Stimulated activated CD4-positive, alpha-beta T cell treated with anti-CD3 and anti-CD28 coated beads, Interleukin-1b, Interleukin-23, amount 100 ng/mL, for 1 hour (primary cell): ENCODE measurements at places on chromosomes 4 and X.

DNA sequence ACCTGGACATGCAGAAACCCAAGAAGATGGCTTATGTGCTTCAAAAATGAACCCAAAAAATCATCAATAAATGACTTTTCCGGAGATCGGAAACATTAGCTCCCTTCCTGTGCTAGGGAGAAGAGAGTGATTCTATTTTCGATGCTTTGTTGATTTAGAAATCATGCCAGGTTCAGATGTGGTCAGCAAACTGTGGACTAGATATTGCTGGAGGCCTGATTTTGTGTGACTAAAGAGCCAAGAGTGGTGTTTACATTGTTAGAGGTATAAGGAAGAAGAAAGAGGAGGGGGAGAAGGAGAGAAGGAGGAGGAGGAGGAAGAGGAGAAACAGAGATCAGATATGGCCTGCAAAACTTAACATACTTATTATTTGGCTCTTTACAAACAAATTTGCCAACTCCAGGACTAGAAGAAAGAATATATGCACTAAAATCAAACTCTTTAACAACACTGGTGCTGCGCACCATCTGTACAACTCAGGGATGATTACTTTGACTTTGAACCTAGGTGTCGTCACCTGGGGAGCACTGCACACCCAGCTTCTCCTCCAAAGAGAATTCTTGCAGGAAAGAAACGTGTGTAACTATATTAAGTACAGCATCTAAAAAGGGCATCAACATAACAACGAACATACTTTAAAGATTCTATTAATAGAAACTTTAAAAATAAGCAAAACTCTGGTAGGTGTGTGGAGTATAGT lies 664.9 kb upstream of the LCORL start:
- no peak for DNase-seq

GRCh38 chr4:105194328-105195231 lies 47.9 kb downstream of the TET2 start:
- no peak for DNase-seq

GRCh38 chr4:6732441-6733357 lies 16.7 kb downstream of the BLOC1S4 start:
- DNase-seq: no peak

DNA sequence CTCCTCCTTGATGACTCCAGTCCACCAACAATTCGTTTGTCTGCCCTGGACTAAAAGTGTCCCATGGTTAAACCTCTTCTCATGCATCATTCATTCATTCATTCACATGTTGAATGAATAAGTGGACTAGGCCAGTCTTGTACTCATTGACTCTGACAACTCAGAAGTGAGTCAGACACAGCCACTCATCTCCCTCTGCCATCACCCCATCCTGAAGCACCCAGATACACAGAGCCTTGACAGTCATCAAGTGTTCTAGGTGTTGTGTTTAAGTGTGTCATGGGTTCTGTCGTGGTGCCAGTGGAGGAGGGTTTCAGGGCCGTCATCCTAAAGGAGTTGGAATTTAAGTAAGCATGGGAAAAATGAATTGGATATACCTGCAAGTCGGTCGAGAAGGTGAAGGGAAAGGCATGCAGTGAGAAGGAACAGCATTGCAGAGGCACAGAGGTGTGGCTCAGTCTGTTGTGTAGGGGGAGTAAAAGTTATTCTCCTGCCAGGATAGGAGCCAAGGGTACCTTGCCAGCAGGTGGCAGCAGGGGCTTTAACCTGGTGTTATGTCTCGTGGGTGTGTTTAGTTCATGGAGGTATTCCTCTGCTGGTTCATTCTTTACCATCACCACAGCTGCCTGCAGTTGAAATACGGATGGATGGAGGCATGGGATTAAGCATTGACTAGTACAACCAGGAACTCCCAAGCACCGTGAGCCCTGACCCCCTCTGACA lies 18.3 kb downstream of the MAGED2 start:
- DNase-seq: no peak

DNA sequence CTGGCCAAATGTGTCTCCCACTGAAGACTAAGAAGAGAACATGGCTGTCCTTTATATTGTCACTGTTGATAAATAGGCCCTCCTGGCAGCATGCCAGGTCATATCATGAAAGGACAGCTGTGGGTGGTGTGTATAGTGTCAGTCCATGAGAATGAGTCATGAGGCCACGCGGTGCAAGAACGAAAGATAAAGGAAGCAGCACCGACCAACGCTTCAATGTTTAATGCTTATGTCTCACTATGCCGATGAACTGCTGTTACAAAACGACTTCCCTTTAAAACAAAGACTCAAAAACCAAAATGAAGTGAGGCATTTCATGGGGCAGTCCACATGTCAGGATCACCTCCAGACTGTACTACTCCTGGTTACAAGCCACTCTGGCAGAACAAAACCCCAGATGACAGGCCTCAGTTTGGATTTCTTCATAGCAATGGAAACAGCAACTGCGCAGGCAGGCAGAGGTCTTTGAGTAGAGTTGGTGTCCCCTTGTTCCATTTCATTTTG lies 5.2 kb upstream of the TCEANC start:
- DNase-seq: peak; percentile 29

DNA sequence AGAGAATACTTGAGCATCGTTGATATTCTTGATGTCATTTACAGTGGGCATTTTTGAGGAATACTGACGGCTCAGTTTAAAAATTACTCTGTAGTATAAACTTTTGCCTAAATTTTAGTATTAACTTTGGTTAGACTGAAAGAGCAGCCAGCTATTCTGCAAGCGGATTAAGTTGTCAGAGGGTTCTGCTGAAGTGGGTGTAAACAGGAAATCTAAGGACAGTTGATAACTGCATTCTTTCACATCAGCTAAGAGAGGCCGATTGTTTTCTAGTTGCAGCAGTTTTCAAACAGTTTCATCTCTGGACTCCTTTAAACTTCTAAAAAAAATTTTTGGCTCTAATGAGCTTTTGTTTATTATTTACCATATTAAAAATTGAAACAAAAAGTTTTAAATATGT lies 149.6 kb downstream of the RAPGEF2 start:
- no peak for DNase-seq

DNA sequence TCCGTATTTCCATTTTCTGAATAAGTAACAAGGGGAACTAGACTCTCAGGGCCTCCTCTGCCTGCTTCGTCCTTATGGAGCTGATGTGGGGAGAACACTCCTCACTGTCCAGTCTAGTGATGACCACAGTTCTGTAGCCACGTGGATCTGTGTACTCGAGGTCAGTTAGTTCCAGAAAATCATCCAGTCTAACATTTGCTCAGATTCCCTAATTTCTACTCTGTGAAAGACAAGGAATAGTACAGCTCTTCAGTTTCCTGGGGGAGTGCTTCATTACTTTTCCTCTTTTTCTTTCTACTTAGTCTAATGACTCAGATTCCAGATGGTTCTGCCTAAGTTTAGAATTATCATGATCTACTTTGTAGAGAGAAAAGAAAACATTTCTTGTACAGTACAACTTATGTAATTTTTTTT lies 82.6 kb downstream of the SORBS2 start:
- DNase-seq: no peak

DNA sequence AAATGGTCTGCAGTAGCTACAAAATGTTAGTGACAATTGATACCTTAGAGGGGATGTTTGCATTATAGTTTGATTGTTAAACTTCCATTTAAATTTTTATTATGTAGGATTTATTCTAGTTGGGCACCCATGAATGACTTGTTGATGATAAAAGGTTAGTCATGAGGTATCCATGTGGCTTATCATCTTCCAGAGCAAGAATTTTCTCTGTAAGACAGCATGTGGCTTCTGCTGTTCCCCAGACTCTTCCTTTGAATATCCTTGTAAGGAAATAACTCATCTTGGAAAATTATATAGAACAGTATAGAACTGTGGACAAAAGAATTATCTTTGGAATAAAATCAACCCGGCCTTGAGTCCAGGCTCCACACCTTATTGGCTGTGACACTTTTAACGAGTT lies 40.1 kb upstream of the KLHL8 start:
- DNase-seq: no peak

- no peak for DNase-seq
Observed at GRCh38 chr4:113588895-113589668, 172.5 kb downstream of the CAMK2D start.

DNA sequence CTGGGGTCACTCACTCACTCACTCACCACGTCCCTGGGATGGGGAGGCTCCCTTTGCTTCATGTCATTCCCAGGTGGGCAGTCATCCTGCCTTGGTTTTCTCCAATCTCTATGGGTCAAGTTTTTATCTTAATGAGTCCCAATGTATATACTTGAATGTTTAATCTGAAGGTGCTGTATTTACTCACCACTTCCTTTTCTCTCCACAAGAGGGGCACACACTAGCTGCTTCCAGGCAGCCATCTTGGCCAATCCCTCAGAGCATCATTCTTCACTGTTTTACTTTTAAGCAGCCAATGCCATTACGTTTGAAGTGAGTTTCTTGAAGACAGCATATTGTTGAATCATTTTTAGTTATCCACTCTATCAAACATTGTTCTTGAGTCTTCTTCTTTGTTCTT lies 153.4 kb upstream of the ARSJ start:
- no peak for DNase-seq

DNA sequence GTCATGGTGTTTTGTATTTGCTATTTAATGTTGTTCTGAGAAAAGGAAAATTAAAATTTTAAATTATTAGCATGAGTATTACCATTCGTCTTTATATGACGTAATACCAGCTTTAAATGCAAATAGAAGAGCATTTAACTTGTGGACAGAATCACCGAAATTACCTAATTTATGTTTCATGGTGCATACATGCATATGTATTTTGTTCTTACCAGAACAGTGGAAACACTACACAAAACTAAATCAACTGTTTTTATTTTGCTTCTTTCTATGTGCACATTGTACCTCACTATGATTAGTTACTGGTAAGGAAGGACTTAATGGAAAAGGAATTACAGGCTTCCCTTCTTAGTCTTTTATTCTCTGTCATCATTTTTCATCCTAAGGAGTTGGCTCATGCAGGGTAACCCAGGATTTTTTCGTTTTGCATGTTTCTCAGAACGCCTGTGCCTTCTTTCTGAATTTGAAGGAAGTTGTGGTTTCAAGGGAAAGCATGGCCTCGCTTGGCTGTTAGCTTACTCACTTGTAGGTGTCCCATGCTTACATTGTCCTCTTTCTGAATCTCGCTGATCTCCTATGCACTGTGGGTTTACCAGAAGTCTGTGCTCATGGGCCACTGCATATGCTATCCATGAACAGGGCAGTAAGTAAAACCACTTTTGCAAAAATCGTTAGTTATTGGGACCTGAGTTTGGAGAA lies 300.0 kb upstream of the PUDP start:
- DNase-seq: no peak

DNA sequence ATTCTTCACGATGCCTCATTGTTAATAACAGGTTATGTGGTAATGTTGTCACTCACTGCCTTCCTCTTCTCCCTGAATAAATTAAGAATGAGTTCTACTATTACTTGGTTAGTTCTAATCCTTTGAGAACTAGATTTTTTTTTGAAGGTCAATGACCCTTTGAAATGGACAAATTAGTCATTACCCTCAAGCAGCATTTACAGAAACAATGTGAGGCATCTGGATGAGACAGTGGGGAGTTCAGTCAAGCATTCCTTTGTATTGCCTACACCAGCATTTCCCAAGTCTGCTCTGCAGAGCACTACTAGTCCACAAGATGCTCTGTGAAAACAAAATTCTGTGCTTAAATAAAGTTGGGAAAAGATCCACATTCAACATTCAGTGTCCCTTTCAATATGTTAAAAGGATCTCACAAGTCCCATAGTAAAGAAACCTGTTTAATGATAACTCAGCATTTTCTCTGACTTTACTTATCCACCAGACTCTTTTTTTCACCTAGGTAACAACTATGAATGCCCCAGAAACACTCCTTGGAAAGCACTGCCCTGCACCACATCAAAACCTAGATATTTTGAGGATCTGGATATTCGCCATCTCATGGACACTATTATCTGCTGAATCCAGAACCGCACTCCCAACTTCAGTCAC lies 60.6 kb downstream of the CHRDL1 start:
- DNase-seq: no peak

DNA sequence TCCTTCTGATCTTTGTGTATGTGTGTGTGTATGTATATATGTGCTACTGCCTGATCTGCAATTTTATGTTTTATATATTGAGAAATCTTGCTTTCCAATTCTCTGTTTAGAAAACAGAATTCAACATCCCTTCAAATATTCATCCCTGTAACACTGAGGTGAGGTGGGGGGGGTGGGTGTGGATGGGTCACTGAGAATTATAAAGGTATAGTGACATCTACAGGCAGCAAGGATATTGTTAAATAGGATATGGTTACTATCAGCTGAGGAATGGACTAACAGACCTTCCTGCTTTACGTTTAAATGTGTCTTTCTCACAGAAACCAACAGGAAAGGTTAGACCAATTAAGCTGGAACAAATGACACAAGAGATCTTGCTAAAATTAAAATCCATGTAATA lies 19.0 kb upstream of the MAGEB2 start:
- no peak for DNase-seq

DNA sequence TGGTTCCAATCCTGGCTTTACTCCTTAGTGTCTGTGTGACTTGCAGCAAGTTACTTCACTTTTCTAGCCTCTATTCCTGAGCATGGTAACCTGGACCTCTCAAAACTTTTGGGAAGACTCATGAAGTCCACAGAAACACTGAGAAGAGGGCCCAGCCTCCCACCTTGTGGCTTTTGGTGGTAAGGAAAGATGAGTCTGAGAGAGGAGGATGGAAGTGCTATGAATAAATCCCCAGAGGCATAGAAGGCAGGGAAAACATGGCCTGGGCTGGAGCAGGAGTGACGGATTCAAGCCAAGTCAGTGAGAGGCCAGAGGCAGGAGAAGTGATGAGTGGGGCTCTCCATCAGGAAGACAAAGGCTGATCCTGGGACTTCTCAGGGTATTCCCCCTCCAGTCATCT lies 10.9 kb upstream of the MAGEA4 start:
- DNase-seq: no peak

GRCh38 chr4:187135878-187136277 lies 412.2 kb upstream of the FAT1 start:
- DNase-seq: no peak

DNA sequence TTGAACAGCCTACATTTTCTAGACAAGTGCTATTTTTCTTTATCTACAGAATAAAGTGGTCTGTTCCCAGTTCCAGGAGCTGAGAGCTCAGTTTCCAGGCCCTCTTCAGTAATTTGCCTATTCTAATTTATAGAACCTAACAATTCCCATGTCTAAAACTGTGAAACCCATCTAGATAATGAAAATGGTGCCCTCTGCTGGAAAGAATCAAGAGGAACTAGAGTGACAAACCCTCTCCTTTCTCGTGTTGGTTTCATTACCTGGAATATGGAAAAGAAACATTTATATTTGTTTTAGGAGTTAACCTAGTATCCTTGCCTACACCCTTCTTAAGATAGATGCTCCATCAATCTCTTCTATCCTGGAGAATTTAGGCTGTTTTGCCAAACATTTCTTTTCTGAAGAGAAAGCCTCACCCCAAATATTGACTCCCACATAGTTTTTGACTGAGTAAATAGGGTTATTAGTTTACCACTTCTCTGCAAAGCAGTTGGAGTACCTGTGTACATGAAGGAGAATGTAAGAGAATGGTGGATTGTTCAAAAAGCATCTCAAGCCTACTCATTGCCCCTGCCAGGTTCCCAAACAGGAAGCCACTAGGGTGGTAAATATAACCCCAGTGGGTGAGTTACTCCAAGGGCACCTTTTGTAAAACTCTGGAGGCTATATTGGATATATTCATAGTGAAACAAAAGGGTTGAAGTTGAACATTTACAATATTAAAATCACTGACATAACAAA lies 121.6 kb downstream of the RASL11B start:
- DNase-seq: no peak
